ENCODE measurements at places on chromosomes 2 and 18.

- no peak for DNase-seq
Observed at GRCh38 chr2:47065771-47066380, 89.2 kb downstream of the STPG4 start.

DNA sequence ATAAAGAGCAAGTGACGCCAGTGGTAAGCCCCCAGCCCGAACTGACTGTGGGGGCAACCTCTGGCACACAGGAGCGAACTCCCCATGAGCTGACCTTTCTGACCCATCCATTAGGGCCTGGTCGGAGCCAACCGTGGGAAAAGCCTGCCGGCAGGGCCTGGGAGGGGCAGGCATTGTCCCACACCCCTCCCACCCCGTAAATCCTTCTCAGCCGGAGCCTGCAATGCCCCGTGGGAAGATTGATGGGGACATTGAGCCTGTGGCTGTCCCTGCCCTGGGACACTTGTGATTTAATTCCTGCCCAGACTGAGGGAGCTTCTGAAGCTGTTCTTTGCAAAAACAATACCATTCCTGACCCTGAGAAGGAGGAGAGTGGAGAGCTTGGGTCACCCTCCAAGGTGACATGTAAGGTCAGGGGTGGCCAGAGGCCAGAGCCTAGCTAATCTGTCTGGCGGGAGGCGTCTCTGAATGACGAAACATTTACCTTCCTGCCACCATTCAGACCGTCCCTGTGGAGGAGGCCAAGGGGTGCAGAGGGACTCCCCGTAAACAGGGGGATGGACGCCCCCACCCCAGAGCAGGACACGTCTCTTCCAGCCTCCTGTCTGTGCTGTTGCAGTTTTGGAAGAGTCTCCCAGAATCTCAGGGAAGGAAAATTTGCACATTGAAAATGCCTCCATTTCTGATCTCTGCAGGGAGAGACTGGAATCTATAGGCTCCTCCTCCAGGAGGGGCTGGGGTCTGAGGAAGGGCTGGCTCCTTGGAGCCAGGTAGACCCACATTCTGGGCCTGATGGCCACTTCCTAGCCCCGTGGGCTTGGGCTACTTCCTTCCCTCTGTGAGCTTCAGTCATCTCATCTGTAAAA is 51.2 kb upstream of the HS6ST1 start:
- DNase-seq = no peak

- DNase-seq = no peak
Observed at GRCh38 chr2:237884681-237885080, 25.3 kb downstream of the RAMP1 start.

DNA sequence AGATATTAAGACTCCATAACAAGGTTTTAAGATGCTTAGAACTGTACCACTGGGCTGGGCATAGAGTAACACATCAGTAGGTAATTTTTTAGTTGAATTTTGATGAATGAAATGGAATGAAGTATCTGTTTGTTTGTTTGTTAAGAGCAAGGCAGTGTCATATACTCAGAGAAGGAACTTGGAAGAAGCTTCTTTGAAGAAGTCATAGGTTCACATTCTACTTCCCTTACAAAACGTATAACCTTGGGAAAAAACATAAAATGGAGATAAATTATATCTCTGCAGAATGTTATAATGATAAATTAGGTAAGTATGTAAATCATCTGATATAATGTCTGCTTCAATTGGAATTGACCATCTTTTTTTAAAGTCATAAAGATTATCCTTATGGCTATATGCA is 122.1 kb upstream of the SLC39A10 start:
- DNase-seq = no peak

- DNase-seq = no peak
Observed at GRCh38 chr2:158542577-158542976, 85.8 kb downstream of the PKP4 start.
